ENCODE measurements at places on chromosomes 3 and 15. TPM values are rescaled to one million over a fixed set of nuclear protein-coding genes. Genes with fewer than 3 reads are reported as not detected.

DNA sequence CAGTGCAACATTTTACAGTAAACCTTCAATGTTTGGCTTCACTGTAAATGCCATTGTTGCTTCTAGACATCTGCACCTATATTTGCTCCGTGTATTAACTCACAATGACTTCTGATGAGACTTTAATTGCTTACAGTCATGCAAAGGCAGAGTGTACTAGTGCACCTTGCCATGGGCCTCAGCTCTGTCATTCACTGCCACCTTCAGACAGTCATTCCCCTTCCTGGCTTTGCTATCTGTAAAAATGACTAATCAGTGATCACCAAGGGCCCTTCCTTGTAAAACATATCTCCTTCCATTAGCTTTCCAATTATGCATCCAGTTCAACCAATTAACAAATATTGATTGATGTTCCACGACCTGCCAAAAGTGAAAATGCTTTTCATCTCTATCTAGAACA is 120.3 kb downstream of the ARRDC4 start:
- DNase-seq: no peak

Gene CD200R1
- 3.5 TPM for total RNA-seq

Gene SCAMP5
- total RNA-seq: 1.1 TPM

Gene ATP13A4
- 1.3 TPM for total RNA-seq

GRCh38 chr15:99477791-99478471 is 87.9 kb upstream of the MEF2A start:
- no peak for DNase-seq

DNA sequence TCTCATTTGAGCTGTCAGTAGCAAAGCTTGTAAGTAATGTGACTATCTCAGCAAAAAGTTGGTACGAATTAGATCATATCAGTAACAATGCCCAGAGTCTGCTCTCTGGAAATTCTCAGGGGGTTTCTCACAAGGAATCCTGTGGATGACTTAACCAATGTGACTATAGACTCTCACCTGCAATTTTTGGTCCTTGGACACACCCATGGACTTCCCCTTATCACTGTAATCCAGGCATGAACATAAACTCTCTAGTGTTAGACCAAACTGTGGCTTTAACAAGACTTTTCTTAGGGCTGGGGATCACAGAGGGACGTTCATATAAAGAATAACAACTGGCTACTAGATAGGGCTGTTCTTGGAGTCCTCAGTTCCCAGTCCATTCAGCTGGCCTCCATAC is 3.9 kb upstream of the ZNF80 start:
- DNase-seq: no peak

Gene TMEM207
- not detected for total RNA-seq

Gene SLC6A6
- total RNA-seq: 44.6 TPM

Gene FAM107A
- not detected for total RNA-seq

DNA sequence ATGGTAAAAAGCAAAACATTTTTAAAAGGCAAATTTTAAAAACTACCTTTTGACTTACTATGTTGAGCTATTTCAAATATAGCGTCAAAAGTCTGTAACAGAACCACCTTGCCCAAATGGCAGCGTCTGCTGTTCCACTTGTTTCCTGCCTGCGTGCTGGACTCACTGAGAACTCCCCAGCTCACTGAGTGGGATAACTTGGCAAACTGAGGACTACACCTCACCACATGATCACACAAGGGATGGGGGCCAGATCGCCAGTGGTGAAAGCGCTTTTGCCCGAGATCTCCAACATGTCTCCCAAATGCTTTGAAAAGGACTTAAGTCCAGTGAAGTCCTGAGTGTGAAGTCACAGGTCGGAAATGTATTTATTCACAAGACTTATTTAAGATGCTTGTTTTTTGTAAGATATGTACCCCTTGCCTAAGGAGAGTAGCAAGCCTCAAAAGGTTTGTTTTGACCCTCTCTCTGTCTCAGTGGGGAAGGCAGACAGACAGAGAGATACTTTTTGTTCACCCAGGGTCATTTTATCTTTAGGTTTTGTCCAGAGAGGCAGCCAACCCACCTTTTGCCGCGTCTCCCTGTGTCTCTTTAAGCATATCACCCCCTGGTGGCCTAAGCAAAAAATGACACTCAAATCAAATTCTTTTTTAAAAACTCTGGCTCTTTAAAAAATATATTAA is 192.6 kb downstream of the PDZRN3 start:
- DNase-seq: no peak

- DNase-seq: no peak
Measured at GRCh38 chr3:196971094-196971698, 2.6 kb upstream of the PIGZ start.

DNA sequence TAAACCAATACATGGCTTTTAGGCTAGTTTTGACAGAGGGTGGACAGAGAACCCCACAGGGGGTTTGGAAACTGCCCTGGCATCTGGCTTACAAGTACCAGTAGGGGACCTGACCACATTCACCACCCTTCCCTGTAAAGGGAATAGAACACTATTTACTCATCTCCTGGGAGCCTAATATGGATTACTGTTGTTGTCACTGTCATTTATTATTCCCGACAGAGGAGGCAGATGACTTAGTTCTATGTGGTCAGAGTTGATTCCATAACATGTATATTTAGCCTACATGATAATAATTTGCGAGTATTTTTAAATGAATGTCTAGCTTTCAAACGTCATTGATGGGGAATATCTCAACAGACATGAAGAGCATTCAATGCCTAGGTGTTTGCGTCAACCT is 15.9 kb downstream of the ZBTB38 start:
- no peak for DNase-seq

Gene PRSS50
- total RNA-seq: not detected

Data from CD8-positive, alpha-beta memory T cell (primary cell).